ENCODE measurements at places on chromosomes 4 and X.

DNA sequence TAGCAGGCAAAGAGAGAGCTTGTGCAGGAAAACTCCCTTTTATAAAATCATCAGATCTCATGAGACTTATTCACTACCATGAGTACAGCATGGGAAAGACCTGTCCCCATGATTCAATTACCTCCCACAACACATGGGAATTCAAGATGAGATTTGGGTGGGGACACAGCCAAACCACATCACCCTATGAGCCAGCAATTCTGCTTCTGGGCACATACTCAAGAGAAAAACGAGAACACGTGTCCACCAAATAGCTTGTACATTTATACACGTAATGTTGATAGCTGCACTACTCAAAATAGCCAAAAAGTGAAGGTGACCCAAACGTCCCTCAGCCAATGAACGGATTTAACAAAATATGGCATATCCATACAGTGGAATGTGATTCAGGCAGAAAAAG, 94.5 kb upstream of the DHRSX start:
- no peak for DNase-seq

GRCh38 chrX:136761421-136761820, 19.3 kb downstream of the ARHGEF6 start:
- no peak for DNase-seq

DNA sequence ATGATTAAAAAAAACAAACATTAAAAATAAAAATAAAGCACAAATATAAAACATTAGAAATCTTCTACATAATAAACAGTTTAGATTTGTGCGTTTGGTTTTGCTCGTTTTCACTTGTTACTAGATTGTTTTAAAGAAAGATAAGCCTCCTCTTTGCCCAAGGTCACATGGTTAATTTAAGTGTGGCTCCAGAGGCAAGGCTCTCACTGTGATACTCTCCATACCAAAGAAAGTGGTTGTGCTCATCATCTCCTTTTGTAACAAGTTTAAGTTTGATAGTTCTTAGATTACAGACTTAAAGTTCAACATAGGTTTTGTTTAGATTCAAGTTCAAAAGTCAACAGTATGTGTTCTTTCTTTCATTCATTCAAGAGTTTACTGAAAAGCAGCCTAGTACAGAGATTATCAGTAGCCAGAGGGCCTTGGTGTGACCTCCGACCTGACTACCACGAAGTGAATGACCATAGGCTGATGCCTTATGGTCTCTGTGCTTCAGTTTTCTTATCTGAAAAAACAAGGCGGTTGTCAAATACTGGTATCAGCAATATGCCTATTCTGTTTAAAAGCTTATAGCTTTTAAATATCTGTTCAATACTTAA, 133.2 kb downstream of the ZAR1 start:
- DNase-seq: no peak

DNA sequence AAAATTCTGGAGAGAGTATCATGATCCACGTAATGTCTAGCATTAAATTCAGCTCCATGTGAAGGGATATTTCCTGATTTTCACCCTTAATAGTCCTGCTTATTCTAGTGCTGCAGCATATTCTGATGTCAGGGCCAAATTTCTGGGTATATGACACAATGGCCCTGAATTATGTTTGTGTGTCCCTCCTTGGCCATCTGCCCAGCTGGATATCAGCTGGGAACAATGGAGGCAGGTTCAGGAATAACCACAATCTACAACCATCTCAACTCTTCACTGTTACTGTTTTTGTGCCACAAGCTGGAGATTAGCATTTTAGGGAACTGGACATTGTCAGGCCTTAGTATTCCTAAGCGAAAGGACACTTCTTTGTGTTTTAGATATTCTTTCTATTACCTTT, 3.5 kb downstream of the GLRB start:
- DNase-seq: no peak

- no peak for DNase-seq
These were observed 45.2 kb downstream of the ADH5 start for GRCh38 chr4:99043346-99043745.

DNA sequence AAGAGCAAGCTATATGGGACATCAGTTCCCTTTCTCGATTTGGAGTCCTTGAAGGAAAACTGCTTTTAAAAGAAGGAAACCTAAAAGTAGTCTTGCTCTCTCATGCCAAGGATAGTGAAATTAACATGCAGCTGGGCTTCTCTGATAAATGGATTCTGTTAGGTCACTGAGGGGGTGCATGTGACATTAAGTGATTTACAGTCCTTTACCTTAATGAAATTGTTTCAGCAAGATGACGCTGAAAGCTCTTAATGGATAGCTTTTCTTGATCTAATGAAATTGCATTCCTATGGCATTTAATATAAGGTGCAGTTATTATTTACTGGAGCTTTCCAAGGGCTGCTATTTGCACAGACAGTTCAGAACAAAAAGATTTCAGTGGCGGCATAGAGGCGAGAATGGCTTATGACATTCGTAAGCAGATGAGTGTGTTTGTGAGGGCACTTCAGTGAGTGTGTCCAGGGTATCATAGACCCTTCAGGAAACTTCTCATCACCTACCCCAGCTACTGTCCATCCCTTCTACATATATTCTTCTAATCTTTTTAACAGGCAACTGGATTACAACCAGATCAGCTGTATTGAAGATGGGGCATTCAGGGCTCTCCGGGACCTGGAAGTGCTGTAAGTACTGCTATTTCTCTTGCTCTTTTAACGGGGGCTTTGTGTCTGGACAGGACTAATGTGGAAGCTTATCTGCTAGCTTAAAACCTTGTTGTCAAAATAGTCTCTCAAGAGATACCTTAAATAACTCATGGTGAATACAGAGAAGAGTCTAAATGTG, 219.9 kb upstream of the PACRGL start:
- DNase-seq: no peak

GRCh38 chr4:112748352-112748878, 111.5 kb downstream of the LARP7 start:
- no peak for DNase-seq

DNA sequence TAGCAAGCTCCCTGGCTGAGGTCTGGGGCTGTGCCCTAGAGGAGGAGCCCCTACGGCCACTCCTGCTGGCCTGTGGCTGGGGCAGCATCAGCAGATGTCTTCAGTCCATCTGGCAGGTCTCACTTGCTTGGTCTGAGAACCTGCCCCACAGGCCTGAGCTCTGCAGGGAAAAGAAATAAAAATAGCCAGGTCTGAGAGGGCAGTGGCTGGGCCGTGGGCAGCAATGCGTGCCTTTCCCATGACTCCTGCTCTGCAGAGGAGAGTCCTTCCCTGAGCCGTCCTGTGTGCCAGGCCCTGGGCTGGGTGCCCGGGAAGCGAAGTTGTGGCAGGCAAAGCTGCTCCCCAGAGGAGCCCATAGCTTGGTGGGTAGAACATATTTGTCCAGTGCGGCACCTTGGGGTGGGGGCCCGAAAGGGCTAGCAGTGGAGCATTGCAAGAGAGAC, 11.3 kb upstream of the KIAA0232 start:
- no peak for DNase-seq

GRCh38 chr4:131316086-131316485, 1833.0 kb upstream of the PCDH10 start:
- no peak for DNase-seq

GRCh38 chr4:128819082-128819742, 9.7 kb downstream of the JADE1 start:
- no peak for DNase-seq

GRCh38 chr4:7860600-7861163, 79.0 kb downstream of the AFAP1 start:
- no peak for DNase-seq

GRCh38 chrX:109356684-109357083, 125.2 kb downstream of the GUCY2F start:
- DNase-seq: no peak

GRCh38 chr4:155609455-155610059, 57.1 kb upstream of the GUCY1A1 start:
- no peak for DNase-seq

DNA sequence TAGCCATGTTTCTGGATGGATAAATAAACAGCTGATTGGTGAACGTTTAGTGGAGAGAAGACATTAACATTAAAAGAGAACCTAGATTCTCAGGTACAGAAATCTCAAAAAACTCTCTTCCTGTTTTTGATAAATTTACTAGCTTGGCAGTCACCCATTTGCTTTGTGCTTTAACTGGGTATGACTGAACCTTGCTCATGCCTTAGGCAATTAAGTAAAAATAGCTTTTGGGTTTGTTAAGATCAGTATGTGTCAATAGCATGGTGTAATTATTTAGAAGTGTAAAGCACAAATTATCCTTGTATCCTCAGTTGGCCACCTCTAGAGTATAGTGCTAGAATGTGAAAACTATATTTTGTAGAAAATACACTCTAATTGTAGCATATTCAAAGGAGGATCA, 200.0 kb downstream of the CFAP299 start:
- DNase-seq: no peak

GRCh38 chr4:1807332-1807777, 14.3 kb downstream of the FGFR3 start:
- DNase-seq: no peak

GRCh38 chr4:15303052-15303641, 124.7 kb upstream of the C1QTNF7 start:
- no peak for DNase-seq

DNA sequence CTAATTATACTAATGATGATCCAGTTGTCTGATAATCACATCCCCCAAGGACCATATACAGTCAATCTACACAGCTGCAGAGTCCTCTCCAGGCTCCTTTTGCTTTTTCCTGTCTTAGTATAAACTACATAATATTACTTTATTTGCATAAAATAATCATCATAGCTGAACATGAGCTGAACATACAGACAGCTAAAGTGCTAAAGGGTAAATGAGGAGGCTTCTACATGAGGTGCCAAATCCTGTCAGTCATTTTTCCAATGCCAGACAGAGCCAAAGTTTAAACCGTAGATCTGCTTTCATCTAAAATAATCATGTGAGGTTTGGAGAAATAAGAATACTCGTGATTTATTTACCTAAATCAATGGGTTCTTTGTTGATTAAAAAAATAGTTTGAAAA, 1530.1 kb upstream of the PABPC4L start:
- no peak for DNase-seq

- DNase-seq: no peak
These were observed 6.8 kb downstream of the ATP2B3 start for GRCh38 chrX:153524234-153524633.

DNA sequence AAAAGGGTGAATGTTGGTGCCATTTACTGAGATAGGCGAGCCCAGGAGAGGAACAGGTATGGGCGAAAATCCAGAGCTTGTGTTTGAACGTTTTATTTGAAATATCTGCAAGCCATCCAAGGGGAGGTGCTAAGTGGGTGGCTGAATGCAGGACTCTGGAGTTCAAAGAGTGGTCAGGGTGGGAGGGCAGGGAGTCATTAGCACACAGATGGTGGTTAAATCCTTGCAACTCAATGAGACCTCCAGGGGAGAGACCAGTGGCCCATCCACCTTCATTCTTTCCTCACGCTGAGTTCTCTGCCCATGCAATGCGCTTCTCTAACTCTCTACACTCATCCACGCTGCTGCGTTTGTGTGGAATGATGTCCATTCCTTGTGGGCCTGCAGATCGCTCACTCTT, 101.1 kb downstream of the VCX3B start:
- DNase-seq: no peak

DNA sequence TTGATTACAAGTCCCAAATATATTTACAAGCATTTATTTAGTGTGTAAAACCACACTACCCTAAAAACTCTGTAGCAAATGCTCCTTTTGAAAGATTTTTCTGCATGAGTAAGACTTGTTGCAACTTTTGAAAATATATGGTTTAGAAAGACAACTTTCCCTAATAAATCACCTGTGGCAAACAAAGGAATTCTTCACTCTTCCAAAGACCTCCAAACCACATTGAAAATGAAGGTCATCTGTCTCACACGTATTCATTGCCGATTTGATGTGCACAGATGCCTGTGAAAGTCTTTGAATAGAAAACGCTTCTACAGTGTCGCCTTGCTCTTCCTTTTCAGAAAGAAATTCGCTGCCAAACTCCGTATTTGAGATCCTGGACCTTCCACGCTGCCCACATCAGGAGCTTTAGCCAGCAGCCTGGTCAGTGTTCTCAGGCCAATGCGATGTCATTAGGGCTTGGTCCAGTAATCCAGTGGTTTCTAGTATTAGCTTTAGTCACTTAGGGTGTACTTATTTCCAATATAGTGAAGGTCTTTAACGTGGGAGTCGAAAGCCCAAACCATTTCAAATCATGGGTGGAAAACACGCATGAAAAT, 22.2 kb downstream of the SPINK2 start:
- DNase-seq: no peak

GRCh38 chrX:49949961-49950360, 27.6 kb downstream of the CLCN5 start:
- DNase-seq: no peak

- DNase-seq: no peak
These were observed 8.8 kb downstream of the TMEM255A start for GRCh38 chrX:120302434-120302833.

DNA sequence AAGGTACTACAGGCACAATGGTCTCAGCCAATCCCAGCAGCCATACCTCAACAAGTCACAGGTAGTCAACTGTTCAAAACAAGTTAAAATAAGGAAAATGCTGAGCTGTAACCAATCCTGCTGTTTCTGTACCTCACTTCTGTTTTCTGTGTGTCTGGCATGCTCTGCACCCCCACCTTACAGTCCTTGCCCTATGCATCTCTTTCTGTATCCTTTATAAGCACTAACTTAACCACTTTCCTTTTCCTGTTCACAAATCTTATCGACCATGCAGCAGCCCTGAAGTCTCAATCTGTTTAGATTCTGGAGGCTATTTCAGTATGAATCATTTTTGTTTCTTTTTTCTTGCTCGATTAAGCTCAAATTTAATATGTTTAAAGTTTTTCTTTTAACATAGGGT, 12.5 kb upstream of the FAM13A start:
- no peak for DNase-seq

- no peak for DNase-seq
These were observed 1629.2 kb upstream of the ADGRL3 start for GRCh38 chr4:59570860-59571476.

DNA sequence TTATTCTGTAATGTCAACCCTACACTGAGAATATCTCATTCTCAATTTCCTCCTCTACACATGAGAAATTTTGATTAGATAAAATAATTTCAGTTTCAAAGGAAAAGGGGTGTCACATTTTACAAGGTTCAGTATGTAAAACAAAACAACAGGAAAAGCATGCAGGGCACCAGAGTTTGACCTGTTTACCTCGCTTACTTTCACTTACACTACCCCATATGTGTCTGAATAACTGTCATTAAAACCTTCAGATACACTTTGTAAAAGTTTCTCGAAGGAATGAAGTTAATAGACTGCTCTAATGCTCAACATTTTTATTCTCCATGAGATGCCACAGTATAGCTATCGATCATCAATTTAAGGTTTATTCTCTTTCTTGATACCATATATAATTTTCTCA, 12.3 kb upstream of the PCDH10 start:
- no peak for DNase-seq

DNA sequence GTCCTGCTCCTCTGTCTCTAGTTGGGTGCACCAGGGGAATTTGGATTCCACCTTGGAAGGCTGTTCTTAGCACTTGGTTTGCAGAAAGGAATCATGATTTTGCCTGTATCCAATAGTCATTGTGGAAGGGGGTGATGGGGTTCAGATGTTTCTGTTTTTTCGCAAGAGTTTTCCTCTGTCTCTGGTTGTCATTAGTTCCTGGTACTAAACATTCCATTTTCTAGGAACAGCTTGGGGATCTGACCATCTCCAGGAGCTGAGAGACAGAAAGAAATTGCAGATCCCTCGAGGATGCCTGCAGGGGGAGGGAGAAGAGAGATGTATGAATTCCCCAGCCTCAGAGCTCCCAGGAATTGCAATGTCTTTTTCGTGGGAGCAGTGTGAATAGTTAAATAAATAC, 70.9 kb downstream of the CYTL1 start:
- DNase-seq: no peak
